ENCODE measurements at places on chromosomes 7 and 10.

- peak; percentile 91 for DNase-seq
Measured at GRCh38 chr7:958221-959200, 4.0 kb upstream of the ADAP1 start.

GRCh38 chr10:87930934-87931835 lies 67.8 kb downstream of the PTEN start:
- no peak for DNase-seq

DNA sequence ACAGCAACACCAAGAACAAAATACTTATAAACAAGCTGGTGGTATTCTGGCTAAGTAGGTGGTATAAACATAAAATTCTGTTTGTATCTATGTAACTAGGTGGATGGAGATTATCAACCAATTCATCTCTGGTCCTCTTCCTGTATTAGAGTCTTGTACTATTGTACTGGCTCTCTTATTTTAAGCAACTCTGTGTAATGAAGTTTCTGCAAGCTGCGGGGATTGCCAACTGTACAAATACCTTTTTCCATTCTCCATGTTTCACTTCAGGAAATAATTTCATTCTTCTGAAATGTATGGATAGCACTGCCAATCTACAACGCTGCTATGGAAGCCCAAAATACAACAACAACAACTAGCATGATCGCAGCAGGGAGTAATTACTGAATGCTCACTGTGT lies 44.8 kb downstream of the JAZF1 start:
- DNase-seq = no peak

GRCh38 chr7:137978464-137979237 lies 23.2 kb downstream of the CREB3L2 start:
- no peak for DNase-seq

DNA sequence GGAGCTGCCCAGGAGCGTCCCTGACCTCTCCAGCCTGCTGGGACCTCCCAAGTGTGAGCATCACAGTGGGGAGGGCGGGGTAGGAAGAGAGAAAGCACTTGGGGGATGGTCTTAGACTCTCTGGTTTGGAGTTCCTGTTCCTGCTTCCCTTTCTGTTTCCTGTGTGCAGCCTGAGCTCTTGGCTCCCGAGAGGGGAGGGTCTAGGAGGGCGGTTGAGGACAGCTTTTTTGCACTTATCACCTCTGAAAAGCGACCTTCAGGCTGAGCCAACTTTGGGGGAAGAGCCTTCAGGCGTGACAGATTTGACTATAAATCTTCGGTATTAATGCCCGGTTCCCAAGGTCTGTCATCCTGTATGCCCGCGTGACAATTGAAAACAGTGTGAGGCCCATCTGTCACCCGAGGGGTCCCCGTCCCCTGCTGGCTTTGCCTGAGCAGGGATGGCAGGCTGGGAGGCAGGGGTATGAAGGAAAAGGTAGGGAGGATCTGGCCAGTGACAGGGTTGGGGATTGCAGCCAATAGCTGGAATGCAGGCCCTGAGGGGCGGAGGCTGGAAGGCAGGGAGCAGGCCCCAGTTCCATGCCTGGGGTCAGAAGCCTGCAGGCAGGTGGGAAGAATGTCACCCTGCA lies 78.6 kb downstream of the CDH23 start:
- DNase-seq = no peak

DNA sequence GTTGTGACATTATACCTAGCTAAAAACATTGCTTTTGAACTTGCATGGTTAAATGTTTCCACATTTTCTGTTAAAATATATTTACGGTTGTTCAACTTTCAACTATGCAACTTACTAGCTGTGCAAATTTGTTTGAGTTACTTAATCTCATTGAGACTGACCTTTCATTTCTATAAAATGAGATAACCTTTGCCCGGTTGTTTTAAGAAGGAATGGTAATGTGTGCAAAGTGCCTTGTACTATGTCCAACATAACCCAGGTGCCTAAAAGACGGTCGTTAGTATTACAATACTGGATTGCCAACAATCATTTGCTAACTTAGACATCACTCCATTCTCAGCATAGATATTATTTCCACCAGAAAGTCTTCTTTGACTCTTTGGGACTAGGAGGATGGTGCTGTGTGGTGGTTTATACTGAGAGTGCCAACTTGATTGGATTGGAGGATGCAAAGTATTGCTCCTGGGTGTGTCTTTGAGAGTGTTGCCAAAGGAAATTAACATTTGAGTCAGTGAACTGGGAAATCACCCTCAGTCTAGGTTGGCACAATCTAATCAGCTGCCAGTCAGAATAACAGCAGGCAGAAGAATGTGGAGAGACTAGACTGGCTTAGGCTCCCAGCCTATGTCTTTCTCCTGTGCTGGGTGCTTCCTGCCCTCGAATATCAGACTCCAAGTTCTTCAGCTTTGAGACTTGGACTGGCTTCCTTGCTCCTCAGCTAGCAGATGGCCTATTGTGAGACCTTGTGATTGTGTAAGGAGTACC lies 85.2 kb upstream of the PDSS1 start:
- DNase-seq = no peak

DNA sequence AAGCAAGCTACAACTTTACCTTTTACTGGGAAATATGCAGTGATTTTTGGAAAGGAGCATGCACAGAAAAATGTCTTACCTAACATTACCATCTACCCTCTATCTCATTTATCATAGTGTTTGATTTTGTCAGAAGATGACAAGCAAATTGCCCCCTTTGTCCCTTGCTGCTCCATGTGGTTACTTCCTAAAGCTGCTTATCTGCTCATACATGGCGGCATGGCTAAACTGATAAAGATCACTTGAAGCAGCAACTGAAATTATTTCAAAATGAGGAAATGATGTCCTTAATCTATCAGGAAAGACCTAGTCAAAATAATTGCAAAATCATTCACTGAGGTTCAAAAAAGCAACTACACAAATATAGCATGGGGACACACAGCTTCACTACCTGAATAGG lies 1198.5 kb upstream of the SORCS1 start:
- DNase-seq = no peak

DNA sequence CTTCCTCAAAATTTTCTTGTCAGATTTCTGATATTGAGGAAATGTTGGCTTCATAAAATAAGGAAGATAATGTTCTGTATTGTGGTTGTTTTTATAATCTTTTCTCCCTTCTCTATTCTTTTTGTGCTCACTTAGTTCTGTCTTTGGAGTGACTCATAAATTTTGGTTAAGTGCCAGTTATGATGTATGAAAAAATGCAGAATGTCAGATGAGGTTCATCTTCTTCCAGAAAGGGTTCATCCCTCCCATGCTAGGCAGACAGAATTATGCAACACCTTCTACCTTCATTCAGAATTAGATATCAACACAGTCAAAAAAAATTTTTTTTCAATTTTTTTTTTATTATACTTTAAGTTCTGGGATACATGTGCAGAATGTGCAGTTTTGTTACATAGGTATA lies 36.6 kb upstream of the CYP2C19 start:
- no peak for DNase-seq

Measured in chondrocyte (in vitro differentiated cells).